ENCODE measurements at places on chromosomes 12 and 14. TPM values are rescaled to one million over a fixed set of nuclear protein-coding genes. Genes with fewer than 3 reads are reported as not detected.
A peak's percentile ranks its signal among the peaks of the same experiment; 100 is the strongest.

Gene DNAH10
- 1.00 TPM for total RNA-seq

DNA sequence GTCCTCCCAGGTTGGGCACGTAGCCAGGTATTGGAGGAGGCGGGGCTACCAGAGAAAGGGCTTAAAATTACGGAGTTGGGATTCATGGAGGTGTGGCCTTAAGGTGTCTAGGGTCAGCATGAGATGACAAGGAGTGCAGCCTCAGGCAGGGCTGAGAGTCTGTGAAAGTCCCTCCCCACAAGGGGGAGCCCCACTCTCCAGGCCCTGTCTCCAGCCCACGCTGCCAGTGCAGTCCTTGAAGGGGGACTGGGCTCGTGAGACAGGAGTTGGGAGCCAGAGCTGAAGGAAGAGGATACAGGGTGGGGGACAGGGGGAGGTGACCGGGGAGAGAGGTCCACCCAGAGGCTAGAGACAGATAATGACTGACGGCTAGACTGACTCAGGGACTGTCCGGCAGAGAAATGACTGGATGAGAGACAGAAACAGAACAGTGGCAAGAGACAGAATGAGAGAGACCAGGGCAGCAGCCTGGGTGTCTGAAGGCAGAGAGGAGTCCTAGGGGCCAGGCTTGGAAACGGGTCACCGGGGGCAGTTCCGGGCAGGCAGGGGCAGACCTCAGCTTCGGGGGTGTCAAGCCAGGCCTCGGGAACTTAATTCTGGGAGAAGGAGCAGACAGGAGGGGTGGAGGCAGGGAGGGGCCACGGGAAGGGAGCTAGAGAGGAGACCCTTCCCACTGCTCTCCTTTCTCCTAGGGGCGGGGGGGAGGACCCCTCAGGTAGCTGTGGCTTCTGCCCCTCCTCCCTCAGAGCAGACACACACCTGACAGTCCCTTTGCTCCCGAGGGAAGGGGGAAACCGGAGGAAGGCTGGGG is 970 bp downstream of the CDH24 start:
- H3K4me1 ChIP-seq = peaks cover 24% of the 10 kb centered on the region
- H3K4me3 ChIP-seq = peak overlapping the region; percentile 61
- no peaks in the 10 kb centered on the region for H3K27me3 ChIP-seq
- H3K36me3 ChIP-seq = peaks cover 33% of the 10 kb centered on the region

GRCh38 chr12:31521964-31522363 is 69.0 kb downstream of the DENND5B start:
- no peak overlapping the region for H3K4me3 ChIP-seq
- DNase-seq = no peak
- H3K27ac ChIP-seq = no peak overlapping the region
- no peaks in the 10 kb centered on the region for H3K27me3 ChIP-seq

- H3K27me3 ChIP-seq = no peaks in the 10 kb centered on the region
- H3K36me3 ChIP-seq = peaks cover 6% of the 10 kb centered on the region
- H3K27ac ChIP-seq = no peak overlapping the region
- no peak overlapping the region for H3K4me3 ChIP-seq
- H3K4me1 ChIP-seq = peaks cover 5% of the 10 kb centered on the region
- DNase-seq = no peak
Observed at GRCh38 chr12:113842699-113843098, 123.4 kb downstream of the RBM19 start.

DNA sequence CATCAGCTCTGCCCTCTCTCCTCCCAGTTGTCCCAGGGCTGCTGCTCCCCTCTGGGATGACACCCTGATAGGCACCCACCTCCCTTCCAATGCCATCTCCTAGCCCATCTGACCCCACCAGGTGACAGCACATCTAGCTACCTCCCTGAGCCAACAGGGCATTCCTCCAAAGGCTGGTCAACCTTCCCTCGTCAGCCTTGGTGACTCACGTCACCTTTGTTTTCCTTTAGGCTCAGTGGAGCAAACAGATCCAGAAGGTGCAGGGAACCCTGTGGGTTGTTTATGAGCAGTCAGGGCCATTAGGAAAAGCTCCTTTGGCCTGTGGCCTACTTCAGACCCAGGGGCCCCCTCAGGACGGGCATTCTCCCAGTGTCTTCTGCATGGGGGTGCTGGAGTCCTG is 32.4 kb downstream of the PIGH start:
- no peak overlapping the region for H3K4me3 ChIP-seq
- no peaks in the 10 kb centered on the region for H3K27me3 ChIP-seq
- no peak for DNase-seq

- H3K27ac ChIP-seq = no peak overlapping the region
- DNase-seq = no peak
- H3K4me3 ChIP-seq = no peak overlapping the region
- peaks cover 7% of the 10 kb centered on the region for H3K4me1 ChIP-seq
- no peaks in the 10 kb centered on the region for H3K36me3 ChIP-seq
Observed at GRCh38 chr12:42735861-42736361, 146.4 kb upstream of the PRICKLE1 start.

DNA sequence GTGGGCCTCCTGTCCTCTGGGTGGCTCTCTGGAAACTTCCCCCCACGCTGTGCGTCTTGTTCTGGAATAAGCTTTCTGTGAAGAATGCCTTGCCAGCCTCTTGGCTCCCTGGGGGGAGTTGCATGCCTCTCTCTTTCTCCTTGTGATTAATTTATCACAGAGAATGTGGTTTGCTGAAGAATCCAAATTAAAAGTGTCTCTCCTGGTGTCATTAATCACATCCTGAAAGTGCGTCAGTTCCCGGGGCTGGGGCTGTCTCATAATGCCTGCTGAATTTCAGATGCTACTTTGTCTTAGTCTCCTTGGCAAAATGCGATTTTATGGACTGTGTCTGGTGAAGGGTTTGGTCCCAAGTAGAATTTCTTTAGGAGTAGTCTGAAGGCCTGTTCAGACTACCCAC is 787.7 kb upstream of the TMEM132C start:
- H3K36me3 ChIP-seq = no peaks in the 10 kb centered on the region
- peaks cover 17% of the 10 kb centered on the region for H3K4me1 ChIP-seq
- no peaks in the 10 kb centered on the region for H3K27me3 ChIP-seq
- H3K27ac ChIP-seq = peak overlapping the region; percentile 50
- no peak overlapping the region for H3K4me3 ChIP-seq

Gene PITPNM2
- not detected for total RNA-seq

GRCh38 chr12:25830456-25830855 is 128.0 kb upstream of the RASSF8 start:
- DNase-seq = no peak
- H3K4me1 ChIP-seq = no peaks in the 10 kb centered on the region
- no peak overlapping the region for H3K27ac ChIP-seq
- H3K4me3 ChIP-seq = no peak overlapping the region
- no peaks in the 10 kb centered on the region for H3K27me3 ChIP-seq

- no peak overlapping the region for H3K4me3 ChIP-seq
- H3K4me1 ChIP-seq = peaks cover 19% of the 10 kb centered on the region
- no peak overlapping the region for H3K27ac ChIP-seq
- H3K27me3 ChIP-seq = no peaks in the 10 kb centered on the region
- H3K36me3 ChIP-seq = no peaks in the 10 kb centered on the region
Observed at GRCh38 chr14:72636871-72637270, 257.0 kb downstream of the DPF3 start.

All from SJSA1 (cell line).